Stimulated activated CD4-positive, alpha-beta T cell treated with anti-CD3 and anti-CD28 coated beads, TNF-alpha, amount 100 ng/mL, for 4 hours (primary cell): ENCODE measurements at places on chromosomes 7 and 10.

DNA sequence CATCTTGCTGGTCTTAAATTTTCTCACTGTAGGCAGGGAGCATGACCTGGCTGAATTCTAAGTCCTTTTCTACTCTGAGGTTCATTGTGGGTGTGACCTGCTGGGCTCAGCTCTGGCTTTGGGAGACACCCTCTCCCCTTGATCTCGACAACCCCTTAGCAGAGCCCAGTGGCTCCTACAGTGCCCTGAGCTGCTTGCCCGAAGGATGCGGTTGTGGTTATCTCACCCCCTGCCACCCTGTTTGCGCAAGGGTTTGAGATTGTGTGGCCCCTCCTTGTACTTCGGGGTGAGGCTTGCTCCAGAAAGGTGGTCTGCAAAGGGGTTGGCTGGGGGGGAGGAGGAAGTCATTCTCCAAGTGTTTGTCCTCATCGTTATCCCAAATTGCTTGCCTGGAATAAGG, 55.3 kb downstream of the TCF7L2 start:
- no peak for DNase-seq

GRCh38 chr7:31896925-31897324, 173.3 kb downstream of the PDE1C start:
- DNase-seq: no peak

DNA sequence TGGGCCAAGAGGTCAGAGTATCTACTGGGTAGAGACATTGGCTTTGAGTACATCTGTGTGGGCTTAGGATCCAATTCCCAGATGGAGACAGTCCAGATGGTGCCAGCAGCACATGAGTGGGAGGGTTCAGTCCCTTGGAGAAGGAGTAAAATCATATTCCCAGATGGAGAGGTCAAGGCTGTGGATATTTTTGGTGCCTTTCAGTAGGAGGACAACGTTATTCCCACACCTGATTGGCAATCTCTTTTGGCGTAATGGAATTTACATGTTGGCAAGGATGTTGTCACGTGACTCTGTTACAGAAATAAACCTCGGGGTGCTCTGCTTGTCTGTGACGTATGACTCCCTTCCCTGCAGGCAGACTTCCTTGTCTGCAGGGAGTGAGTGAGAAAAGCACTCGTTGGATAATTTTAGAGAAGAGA, 27.6 kb downstream of the NPS start:
- DNase-seq: no peak

GRCh38 chr7:106216923-106217542, 67.8 kb downstream of the NAMPT start:
- no peak for DNase-seq

GRCh38 chr10:110861930-110862649, 9.6 kb upstream of the PDCD4 start:
- no peak for DNase-seq

GRCh38 chr10:104613406-104613805, 27.7 kb upstream of the SORCS3 start:
- DNase-seq: no peak

DNA sequence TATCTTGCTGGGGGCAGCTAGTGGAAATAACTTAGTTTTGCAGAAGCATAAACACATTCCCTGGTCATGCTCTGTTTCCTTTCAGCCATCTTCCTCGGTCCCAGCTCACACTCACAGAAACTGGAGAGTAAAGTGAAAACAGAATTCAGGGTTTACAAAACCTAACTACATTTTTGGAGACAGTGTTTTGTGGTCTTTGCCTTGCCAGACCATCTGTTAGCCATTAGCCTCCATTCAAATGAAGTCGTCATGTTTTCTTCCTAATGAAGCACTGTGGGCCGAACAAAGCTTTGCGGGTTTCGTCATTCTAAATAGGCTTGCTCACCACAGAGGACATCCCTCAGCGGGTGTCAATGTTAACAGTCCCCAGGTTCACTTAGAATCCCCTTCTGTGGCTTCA, 214.6 kb upstream of the TMEM72 start:
- DNase-seq: no peak

DNA sequence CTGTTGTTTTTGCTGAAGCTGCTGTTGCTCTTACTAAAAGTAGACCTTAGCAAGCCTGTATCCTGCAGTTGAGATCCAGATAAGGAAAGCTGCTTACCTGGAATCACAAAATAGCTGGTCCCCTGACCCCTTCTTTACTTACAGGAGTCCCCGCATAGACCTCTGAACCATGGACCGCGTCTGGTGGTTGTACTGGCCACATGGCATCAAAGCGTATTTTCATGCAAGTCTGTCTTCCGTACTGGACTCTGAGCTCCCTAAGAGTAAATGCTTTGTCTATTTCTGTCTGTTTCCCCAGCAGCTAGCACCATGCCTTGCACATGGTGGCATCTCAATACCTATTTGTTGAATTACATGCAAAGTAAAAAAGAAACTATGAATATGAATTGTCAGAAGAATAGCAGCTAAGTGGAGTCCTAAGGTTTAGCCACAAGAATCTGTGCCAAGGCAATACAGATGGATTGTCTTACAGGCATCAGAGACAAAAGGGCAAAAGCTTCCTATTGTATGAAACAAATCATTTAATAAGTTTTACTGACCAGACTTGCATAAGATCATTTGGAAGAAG, 159.2 kb downstream of the PAXIP1 start:
- no peak for DNase-seq

DNA sequence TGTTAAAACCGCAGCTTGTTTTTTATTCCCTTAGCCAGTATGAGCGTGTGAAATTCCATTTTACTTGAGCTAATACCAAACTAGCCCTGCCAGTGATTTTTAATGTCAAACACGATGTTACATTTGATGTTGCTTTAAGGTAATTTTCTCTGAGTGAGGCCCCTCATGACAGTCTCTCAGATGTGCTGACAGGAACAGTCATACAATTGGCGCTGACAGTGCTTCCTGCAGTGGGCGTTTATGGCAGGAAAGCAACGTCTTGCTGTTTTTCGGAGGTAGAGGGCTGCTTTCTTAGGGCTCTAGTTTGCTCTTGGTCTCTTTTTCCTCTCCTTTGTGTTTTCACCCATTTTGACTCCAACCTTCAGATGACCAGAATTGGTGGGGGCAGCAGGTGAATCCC, 19.3 kb downstream of the PON1 start:
- DNase-seq: no peak

GRCh38 chr10:77305650-77306632, 331.7 kb downstream of the KCNMA1 start:
- DNase-seq: no peak

- DNase-seq: no peak
These were observed 94.2 kb downstream of the ANKIB1 start for GRCh38 chr7:92340016-92340415.

GRCh38 chr7:17948526-17949238, 8.4 kb upstream of the SNX13 start:
- no peak for DNase-seq

GRCh38 chr10:13741438-13741837, 154.7 kb downstream of the PRPF18 start:
- no peak for DNase-seq

DNA sequence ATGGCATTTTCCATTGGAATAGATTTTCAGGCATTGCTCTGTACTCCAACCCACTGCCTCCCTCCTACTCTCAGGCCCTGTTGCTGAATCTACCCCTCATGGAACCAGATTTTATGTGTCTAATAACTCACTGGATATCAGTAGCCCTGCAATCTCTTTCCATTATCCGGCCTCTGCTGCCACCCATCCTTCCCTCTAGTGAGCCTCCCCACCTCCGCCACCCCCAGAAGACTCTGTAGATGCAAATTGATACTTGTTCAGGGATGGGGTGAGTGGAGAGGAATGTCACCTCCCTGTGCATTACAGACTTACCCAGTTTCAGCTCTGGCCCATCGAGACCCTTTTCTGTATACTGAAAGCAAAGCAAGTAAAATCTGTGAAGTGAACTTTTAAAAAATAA, 52.3 kb upstream of the PHYHIPL start:
- DNase-seq: no peak

DNA sequence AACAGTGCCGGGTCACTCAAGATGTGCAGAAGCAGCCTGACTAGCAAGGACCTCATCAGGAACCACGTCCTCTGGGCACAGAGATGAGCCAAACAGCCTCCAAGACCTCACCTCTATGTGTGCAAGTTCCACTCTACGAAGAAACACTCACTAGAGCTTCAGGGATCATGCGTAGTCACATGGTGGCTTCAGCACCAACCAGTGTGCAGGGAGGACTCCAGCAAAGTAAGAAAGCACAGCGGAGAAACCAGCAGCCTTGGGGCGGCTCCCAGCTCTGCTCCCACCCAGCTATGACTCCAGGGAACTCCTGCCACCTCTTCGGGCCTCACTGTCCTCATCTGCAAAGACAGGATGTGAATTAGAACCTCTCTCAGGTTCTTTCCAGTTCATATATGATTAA, 58.2 kb downstream of the SLIT1 start:
- DNase-seq: no peak

DNA sequence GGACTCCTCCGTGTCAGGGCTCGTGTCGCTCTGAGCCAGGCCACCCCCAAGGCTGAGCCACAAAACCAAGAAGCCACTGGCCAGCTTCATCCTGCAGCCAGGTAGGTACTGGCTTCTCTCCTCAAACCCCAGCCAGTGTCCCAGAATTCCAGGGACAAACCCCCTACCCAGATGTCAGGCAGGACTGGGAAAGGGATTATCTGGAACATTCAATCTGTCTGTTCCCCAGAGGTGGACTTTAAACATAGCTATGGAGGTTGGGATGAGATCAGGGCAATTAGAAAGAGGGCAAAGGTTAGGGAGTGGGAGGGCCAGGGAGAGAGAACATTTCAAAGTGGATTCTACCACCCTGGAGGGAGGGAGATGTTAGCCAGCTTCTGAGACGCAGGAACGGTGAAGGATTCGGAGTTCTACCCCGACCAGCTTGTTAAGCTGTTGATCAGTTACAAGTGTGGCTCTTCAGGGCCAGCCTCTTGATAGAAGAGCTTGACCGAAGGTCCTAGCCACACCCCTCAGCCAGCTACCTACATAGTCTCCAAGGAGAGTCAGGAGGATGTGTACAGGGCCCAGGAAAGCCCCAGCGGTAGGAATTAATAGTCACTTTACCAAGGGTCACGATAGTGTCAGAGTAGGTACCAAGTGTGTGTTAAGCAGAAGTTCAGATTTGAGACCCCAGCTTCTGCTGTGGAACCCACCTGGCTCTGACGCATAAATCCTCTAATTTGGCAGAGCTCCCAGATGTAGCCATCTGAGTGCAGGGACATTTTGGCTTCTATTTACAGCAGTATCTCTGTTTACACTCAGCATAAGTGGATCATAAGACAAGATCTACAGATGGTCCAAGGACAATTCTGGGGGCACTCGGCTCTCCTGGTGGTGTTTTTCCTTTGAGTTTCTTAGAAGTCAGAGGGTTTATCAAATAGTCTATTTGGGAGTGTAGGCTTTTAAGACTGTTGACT, at the start of gene PLA2G12B:
PLA2G12B (minus strand) TSS at position 211 of the 959 bp plus-strand sequence; CDS start at position 90, 121 bp downstream.
- DNase-seq: no peak

GRCh38 chr7:41487229-41487940, 215.5 kb downstream of the INHBA start:
- DNase-seq: no peak

DNA sequence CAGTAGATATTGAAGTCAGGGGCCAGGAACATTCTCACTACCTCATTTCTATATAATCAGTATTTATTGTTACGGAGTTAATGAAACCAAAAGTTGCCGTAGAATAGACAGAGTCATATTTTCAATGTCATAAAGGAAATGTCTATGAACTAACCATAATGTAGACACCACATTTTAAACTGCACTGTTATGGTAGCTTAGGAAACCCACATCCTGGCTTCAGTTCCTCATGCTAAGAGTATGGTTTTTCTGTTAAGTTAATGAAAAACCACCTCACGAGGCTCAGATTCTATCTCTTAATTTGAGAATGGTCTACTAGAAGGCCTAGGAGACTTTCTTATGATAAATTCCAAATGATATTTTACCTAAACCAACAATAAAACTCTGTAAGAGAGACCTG, 166.5 kb downstream of the TMEM26 start:
- no peak for DNase-seq

DNA sequence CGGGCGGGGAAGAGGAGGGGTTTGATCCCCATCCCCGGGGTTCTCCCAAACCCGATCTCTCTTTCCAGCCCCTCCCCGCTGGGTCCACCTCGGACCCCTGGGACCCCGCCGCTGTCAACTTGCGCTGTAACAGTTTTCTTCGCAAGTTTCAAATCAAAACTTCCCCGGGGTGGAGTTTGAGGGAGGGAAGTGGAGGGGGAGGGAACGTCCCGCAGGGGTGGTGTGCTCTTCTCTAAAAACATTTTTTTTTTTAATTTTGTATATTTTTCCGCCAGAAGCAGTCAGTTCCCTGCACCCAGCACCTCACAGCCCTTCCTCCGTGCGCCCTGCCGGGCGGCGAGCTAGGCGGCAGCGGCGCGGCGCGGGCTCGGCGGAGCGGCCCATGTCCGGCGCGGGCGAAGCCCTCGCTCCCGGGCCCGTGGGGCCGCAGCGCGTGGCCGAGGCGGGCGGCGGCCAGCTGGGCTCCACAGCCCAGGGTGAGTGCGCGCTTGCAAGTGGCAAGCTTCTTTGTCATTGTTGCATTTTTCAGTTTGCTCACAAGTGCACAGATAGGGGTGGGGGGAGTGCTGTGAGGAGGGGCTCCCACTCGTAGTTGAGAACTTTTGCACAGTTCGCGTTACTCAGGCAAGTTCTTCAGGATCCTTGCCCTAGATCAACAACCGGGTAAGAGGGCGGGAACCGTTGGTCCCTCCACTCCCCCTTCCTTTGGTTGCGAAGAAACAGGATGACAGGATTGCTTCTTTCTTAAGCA, 933 bp downstream of the MDFIC start:
- peak; percentile 29 for DNase-seq

DNA sequence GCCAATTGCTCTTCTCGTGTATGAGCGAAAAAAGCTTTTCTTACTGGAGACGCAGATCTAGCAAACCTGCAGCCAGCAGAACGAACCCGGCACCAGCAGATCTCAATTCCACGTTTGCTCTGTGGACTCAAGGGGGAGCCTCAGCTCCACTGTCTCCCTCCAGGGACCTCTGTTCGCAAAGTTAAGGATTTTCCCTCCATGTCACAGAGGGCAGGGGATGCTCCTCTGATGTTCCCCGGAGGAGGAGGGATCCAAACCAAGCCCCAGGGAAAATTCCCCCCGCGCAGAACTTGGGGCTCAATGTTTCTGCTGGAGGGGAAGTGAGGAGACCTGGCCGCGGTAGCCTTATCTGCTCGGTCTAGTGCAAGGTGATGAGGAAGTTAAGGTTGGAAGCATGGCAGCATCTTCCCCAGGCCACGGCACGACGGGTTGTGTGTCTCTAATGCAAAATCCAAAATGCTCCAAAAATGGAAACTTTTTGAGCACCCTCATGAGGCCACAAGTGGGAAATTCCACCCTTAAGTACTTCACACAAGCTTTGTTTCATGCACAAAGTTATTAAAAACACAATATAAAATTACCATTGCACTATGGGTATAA, 9.0 kb downstream of the IQCE start:
- DNase-seq: no peak
